ENCODE measurements at places on chromosomes 4 and X. TPM values are rescaled to one million over a fixed set of nuclear protein-coding genes. Genes with fewer than 3 reads are reported as not detected.

DNA sequence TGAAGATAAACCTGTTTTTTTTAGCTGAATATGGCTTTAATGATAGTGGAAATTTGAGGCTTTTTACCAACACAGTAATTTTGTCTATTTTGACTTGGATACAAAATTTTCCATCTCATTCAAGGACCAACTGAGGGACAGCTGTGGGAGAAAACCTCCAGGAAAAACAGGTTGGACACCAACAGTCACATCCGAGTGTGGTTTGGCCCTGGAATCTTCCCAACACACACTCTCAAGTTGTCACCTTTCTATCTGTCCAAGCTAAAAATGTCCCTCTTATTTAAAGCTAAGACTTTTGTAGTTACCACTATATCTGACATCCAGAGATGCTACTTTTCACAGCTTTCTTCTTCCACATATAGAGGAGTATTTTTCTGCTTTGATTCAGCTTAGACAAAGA, 404.9 kb downstream of the PCDH7 start:
- no peak for DNase-seq

DNA sequence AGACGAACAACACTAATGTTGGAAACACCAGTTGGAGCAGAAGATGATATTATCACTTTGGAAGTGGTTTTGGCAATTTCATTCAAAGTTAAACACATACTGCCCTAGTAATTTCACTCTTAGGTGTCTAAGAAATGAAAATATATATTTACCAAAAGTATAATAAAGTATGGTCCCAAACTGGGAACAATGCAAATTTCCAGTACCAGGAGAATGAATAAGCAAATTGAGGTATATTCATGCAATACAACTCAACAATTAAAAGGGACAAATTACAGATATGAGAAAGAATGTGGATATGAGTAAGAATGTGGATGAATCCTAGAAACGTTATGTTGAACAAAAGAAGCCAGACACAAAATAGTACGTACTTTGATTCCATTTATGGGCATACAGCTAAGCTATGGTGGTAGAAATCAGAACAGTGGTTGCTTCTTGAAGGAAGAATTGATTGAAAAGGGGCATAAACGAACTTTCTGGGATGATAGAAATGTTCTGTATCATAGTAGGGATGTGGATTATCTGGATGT, 10.0 kb downstream of the ELMOD2 start:
- DNase-seq, result no peak

DNA sequence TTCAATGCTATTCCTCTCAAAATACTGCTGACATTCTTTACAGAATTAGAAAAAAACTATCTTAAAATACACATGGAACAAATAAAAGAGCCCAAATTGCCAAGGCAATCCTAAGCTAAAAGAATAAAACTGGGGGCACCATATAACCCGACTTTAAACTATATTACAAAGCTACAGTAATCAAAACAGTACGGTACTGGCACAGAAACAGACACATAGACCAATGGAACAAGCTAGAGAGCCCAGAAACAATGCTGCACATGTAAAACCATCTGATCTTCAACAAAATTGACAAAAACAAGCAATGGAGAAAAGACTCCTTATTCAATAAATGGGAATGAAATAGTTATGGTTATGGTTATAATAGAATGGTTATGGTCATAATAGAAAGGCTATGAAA, 482.6 kb downstream of the IDS start:
- DNase-seq, result no peak

GRCh38 chrX:148682206-148682605, 181.8 kb downstream of the AFF2 start:
- DNase-seq, result no peak

DNA sequence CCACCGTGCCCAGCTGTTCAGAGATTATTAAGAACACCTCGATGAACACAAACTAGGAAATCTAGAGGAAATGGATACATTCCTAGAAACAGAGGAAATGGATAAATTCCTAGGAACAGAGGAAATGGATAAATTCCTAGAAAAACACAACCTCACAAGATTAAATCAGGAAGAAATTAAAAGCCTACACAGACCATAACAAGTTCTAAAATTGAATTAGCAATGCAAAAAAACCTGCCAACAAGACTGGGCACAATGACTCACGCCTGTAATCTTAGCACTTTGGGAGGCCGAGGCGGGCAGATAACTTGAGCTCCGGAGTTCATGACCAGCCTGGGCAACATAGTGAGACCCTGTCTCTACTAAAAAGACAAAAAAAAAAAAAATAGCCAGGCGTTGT, 13.1 kb upstream of the IDS start:
- DNase-seq, result no peak

- DNase-seq, result no peak
Measured at GRCh38 chr4:27921231-27921630, 1060.6 kb downstream of the STIM2 start.

- peak; percentile 79 for DNase-seq
Measured at GRCh38 chr4:789571-790465, 36.1 kb downstream of the CPLX1 start.

The CFP gene
- total RNA-seq, result 10.0 TPM

The FAT1 gene
- total RNA-seq, result 75.5 TPM
